Stomach (tissue), 19 donors: ENCODE measurements at places on chromosomes 2 and 18. TPM values are rescaled to one million over a fixed set of nuclear protein-coding genes. Genes with fewer than 3 reads are reported as not detected.

DNA sequence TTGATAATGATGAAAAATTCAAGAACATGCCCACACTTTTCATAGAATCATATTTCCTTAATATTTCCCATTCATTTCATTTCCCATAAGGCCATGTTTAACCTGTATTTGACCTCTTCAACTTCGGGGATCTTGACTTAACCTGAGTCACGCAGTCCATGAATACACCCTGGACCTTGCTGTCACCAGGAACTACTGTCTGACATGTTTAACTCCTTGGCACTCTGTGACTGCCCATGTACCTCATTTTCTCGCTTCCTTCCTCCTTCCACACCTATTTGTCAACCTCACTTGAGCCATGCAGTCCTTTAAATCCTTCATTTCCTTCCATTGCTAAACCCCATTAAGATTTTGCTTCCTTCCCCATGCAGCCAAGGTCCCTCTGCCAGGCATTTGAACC, 16.3 kb downstream of the ABCB11 start:
- no peaks in the 10 kb centered on the region for H3K27me3 ChIP-seq
- no peak overlapping the region for H3K4me3 ChIP-seq
- no peak overlapping the region for H3K27ac ChIP-seq
- DNase-seq = no peak
- no peaks in the 10 kb centered on the region for H3K36me3 ChIP-seq
- peaks cover 5% of the 10 kb centered on the region for H3K4me1 ChIP-seq

The AGXT gene
- total RNA-seq = not detected

GRCh38 chr2:49255409-49255971, 101.2 kb upstream of the FSHR start:
- H3K27me3 ChIP-seq = no peaks in the 10 kb centered on the region
- no peak overlapping the region for H3K27ac ChIP-seq
- no peak for DNase-seq
- no peaks in the 10 kb centered on the region for H3K36me3 ChIP-seq

DNA sequence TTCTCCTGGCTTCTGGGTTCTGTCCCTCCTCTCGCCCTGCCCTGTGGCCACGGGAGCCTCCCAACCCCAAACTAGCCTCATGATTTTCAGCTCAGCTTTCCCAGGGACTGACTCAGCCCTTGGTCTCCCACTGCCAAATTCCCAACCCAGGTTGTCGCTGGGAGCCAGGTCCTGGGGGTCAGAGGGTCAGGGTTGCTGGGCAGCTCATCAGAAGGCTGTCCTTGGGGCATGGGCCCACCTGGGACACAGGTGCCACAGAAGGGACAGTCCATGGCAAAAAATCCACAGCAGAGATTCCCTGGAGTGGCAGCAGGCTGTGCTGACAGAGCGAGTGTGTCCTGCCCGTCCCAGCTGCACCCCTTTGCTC, 180.4 kb downstream of the TWIST2 start:
- no peak for DNase-seq
- no peaks in the 10 kb centered on the region for H3K36me3 ChIP-seq
- H3K27ac ChIP-seq = no peak overlapping the region
- no peak overlapping the region for H3K4me3 ChIP-seq

- no peaks in the 10 kb centered on the region for H3K36me3 ChIP-seq
- H3K27me3 ChIP-seq = no peaks in the 10 kb centered on the region
- H3K4me3 ChIP-seq = no peak overlapping the region
- no peak for DNase-seq
These were observed 39.5 kb downstream of the INO80C start for GRCh38 chr18:35458271-35458670.

The SLC9A2 gene
- total RNA-seq = 61.6 TPM

DNA sequence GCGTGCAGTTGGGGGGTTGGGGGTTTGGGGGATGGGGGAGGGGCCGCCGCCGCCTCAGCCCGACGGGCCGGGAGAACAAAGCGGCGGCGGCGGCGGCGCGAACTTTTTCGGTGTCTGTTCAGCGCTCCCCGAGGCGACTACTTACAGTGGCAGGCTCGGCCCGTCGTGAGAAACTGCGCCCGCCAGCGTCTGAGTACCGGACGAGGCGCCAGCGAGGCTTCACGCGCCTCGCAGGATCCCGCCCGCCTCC, 172 bp downstream of the PRKD3 start:
- H3K4me3 ChIP-seq = peak overlapping the region; percentile 78
- no peaks in the 10 kb centered on the region for H3K36me3 ChIP-seq
- H3K27ac ChIP-seq = peak overlapping the region; percentile 93
- peaks cover 68% of the 10 kb centered on the region for H3K4me1 ChIP-seq

The FOXI3 gene
- not detected for total RNA-seq

GRCh38 chr2:2837746-2838547, 506.9 kb upstream of the MYT1L start:
- no peak for DNase-seq
- no peaks in the 10 kb centered on the region for H3K27me3 ChIP-seq
- H3K27ac ChIP-seq = no peak overlapping the region

The VAMP5 gene
- total RNA-seq = 82.6 TPM

DNA sequence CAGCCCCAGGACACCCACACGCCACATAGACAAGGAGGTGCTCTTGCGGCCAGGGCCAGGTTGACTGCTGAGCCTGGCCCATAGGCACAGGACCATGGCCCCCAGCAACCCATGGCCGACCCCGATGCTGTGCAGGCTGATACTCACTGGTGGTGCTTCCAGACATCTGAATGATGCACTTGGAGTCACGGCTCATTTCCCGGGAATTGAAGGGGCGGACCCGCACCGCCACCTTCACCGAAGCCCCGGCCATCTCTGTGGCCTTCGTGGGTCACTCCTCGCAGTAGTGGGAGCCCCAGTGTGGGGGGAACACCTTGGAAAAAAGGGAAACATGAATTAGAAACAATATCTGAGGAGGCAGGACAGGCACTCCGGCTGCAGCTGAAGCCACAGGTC, 22.5 kb downstream of the KIF1A start:
- no peaks in the 10 kb centered on the region for H3K4me1 ChIP-seq
- H3K27me3 ChIP-seq = peaks cover 4% of the 10 kb centered on the region
- no peaks in the 10 kb centered on the region for H3K36me3 ChIP-seq
- no peak overlapping the region for H3K4me3 ChIP-seq

DNA sequence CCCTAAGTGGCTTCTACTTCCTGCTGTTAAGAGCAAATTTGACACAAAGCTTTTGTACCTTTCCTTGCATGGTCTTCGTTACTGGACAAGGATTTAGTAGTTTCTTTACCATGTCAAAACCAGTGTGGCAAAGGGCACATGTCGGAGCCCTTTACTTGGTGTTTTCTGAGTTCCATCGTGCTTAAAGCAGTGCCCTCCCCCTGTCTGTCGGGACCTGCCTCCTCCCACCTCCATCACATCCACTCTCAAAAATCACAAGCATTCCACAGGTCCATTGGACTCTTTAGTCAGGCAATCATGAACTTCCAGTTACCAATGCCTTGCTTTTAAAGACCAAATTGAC, 763 bp downstream of the CCDC141 start:
- H3K27ac ChIP-seq = peak overlapping the region; percentile 49
- H3K27me3 ChIP-seq = no peaks in the 10 kb centered on the region
- no peak for DNase-seq
- no peaks in the 10 kb centered on the region for H3K36me3 ChIP-seq

The MZT2B gene
- total RNA-seq = 218 TPM

GRCh38 chr2:170077830-170078569, 99.9 kb upstream of the MYO3B start:
- H3K27me3 ChIP-seq = no peaks in the 10 kb centered on the region
- no peak overlapping the region for H3K27ac ChIP-seq
- H3K4me1 ChIP-seq = no peaks in the 10 kb centered on the region

The RNASEH1 gene
- total RNA-seq = 13.6 TPM

- DNase-seq = no peak
- H3K36me3 ChIP-seq = no peaks in the 10 kb centered on the region
- H3K4me1 ChIP-seq = peaks cover 76% of the 10 kb centered on the region
- H3K27me3 ChIP-seq = no peaks in the 10 kb centered on the region
- peak overlapping the region; percentile 88 for H3K4me3 ChIP-seq
These were observed 1.3 kb downstream of the CEP68 start for GRCh38 chr2:65057391-65058052.

- H3K27ac ChIP-seq = no peak overlapping the region
- H3K27me3 ChIP-seq = no peaks in the 10 kb centered on the region
- H3K4me1 ChIP-seq = no peaks in the 10 kb centered on the region
- no peak overlapping the region for H3K4me3 ChIP-seq
- no peaks in the 10 kb centered on the region for H3K36me3 ChIP-seq
These were observed 464.6 kb downstream of the CNTNAP5 start for GRCh38 chr2:124489686-124490085.

DNA sequence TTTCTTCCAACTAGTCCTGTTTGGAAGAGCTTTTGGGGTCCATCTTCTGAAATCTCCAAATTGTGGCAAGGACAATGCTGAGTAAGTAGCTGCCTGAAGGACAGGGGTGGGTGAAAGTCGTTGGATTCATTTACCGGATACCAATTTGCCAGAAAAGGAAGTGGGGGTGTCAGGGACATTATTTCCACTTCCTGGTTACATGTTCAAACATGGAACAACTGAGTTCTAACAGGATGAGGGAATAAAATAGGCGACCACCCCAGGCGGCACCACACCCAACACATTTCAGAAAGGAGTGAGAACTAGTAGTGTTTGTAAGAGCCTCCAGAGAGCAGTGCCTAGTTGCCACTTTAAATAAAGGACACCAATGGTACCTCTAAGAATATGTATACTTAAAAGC, 158.6 kb upstream of the SERTAD2 start:
- DNase-seq = no peak
- no peaks in the 10 kb centered on the region for H3K27me3 ChIP-seq

- peaks cover 7% of the 10 kb centered on the region for H3K36me3 ChIP-seq
- DNase-seq = peak; percentile 48
- H3K27ac ChIP-seq = no peak overlapping the region
- no peaks in the 10 kb centered on the region for H3K27me3 ChIP-seq
- no peak overlapping the region for H3K4me3 ChIP-seq
These were observed 73.0 kb upstream of the KCTD1 start for GRCh38 chr18:26621161-26622026.

DNA sequence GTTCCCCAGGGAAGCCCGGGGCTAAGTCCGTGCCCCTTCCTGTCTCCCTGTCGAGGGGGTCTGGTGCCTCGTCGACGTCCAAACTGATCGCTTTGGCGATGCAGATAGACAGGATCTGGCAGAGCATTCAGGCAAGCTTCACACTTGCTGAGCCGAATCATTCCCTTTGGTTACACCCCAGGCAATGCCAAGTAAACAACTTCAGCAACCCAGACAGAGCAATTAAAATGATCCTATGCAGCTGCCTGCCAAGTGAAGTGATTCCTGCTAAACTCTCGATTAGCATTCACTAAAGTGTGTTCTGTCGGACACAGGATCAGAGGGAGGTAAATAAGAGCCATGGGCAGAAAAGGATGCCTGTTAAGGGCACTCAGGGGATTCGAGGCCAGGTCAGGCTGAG, 108.2 kb upstream of the RAB12 start:
- no peak overlapping the region for H3K27ac ChIP-seq
- peaks cover 6% of the 10 kb centered on the region for H3K27me3 ChIP-seq
- no peak for DNase-seq

DNA sequence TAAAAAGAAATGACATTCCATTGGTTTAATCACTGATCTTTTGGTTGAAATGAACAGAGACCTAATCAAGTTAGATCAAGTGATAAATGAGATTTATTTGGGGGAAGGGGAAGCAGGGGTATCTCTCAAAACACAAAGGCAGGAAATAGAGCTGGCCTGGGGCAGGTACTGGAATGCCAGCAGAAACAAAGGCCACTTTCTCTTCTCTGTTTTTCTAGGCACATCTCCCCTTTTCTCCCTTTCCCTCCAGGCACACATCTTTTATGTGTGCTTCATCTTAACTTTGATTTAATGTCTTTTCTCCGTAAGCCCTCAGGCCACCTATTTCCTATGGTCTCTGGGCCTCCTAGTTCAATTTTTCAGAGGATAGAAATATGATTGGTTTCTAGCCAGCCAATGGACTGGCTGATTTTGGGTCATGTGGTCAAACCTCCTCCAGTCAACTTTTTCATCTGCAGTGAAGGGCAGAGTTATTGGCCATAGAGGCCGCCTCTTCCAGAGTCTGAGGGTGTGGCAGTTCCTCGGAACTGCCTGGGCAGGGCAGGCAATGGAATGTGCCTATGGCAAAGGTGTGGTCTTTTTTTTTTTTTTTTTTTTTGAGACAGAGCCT, 58.9 kb upstream of the FAM136A start:
- H3K36me3 ChIP-seq = no peaks in the 10 kb centered on the region
- no peak for DNase-seq
- H3K4me3 ChIP-seq = no peak overlapping the region
- H3K27ac ChIP-seq = no peak overlapping the region
- H3K4me1 ChIP-seq = no peaks in the 10 kb centered on the region
- H3K27me3 ChIP-seq = no peaks in the 10 kb centered on the region

The CYP26B1 gene
- 1.4 TPM for total RNA-seq

GRCh38 chr2:95328358-95329125, 31.4 kb downstream of the KCNIP3 start:
- H3K27ac ChIP-seq = no peak overlapping the region
- H3K4me1 ChIP-seq = no peaks in the 10 kb centered on the region
- H3K27me3 ChIP-seq = no peaks in the 10 kb centered on the region
- no peak overlapping the region for H3K4me3 ChIP-seq
- H3K36me3 ChIP-seq = no peaks in the 10 kb centered on the region
- DNase-seq = peak; percentile 35

The ASAP2 gene
- 35.3 TPM for total RNA-seq

DNA sequence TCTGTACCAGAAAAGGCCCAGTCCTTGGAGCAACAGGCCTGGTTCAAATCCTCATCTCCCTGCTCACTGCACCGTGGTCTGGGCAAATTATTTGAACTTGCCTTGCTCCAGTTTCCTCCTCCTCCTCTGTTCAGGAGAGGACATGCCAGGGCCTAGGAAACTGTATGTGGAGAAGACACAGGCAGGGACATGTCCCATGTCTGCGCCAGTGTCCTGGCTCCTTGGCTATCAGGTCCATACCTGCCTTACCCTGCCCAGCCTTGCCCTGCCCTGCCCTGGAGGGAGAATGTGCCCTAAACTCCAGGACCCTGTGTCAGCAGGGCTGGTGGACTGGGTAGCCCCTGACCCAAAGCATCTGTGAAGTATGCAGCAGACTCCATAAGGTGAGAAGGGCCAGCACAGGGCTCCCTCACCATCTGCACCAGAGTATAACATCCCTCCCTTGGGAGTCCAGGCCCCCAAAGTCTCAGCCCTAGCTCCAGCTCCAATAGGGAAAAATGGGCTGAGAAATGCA, 165.3 kb downstream of the GALNT1 start:
- no peaks in the 10 kb centered on the region for H3K36me3 ChIP-seq
- H3K4me3 ChIP-seq = no peak overlapping the region

The CCDC68 gene
- total RNA-seq = 154 TPM

- H3K4me3 ChIP-seq = no peak overlapping the region
- peaks cover 31% of the 10 kb centered on the region for H3K36me3 ChIP-seq
- peak overlapping the region; percentile 69 for H3K27ac ChIP-seq
- no peak for DNase-seq
- no peaks in the 10 kb centered on the region for H3K4me1 ChIP-seq
These were observed 49.3 kb downstream of the NRP2 start for GRCh38 chr2:205731583-205731981.

The VIT gene
- total RNA-seq = 0.29 TPM

The CCDC178 gene
- total RNA-seq = not detected

The INPP5D gene
- 42.0 TPM for total RNA-seq

The ALK gene
- 0.92 TPM for total RNA-seq

The MFF gene
- 92.3 TPM for total RNA-seq

The DOK6 gene
- total RNA-seq = 1.2 TPM

The IL18R1 gene
- 1.8 TPM for total RNA-seq
